ENCODE measurements at places on chromosomes 2 and 18.

DNA sequence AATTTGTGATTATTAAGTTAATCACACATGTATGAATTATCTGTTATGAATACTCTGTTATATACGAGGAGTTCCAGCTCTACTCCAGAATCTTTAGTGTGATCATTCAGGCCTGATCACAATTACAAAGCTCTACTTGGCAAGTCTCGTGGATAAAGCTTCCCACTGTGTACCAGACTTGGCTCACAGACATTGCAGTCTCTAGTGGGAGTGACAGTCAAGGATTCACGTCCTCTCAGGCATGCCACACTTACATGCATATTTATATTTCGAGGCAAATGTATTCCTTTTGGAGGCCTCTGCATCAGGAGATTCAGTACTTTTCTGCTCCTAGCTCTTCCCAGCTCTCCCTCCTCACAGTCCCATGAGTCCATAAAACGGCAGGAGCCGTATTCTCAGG lies 403.4 kb upstream of the CDH7 start:
- no peak for DNase-seq

- DNase-seq, result no peak
These were observed 185.2 kb upstream of the APCDD1 start for GRCh38 chr18:10269261-10269660.

DNA sequence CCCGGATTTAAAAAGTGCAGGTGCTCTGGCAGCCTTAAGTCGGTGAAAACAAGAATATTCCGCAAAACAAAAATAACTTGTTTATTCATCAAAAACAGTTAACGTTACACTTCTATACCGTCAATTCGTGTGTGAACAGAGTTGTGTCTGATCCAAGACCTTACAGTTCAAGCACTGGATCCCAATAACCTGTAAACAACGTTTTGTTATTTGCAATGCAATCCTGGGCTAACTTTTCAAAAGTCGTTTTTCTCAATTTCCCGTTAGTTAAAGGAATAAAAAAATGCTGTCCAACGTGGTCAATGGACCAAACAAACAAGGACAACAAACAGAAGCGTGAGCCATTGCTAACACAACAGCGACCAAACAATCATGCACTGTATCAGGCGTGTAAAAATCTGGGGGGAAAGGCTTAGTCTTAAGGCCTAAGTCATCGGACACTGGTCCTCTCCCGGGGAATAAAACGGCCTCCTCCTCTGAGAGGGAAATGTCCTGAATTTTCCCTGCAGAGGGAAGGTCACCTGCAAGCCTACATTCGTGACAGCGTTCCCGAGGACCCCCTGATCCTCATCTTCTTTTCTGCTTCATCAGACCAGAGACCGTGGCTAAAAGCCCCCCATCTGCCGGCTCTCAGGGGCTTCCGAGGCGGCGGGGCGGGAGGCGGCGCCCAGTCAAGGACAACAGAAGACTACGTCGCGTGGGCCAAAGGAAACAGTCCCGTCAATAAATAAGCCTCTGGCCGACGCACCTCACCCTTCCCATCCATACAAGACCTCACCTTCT lies 490 bp downstream of the NDUFS1 start:
- peak; percentile 53 for DNase-seq

DNA sequence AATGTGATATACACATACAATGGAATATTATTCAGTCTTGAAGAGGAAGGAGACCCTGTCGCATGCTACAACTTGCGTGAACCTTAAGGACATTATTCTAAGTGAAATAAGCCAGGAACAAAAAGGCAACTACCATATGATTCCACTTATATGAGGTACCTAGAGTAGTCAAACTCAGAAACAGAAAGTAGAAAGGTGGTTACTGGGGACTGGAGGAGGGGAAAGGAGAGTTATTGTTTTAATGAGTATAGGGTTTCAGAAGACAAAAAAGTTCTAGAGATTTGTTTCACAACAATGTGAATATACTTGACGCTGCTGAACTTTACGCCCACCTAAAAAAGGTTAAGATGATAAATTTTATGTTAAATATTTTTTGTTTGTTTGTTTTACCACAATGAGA lies 47.0 kb downstream of the CXCR4 start:
- DNase-seq, result no peak

DNA sequence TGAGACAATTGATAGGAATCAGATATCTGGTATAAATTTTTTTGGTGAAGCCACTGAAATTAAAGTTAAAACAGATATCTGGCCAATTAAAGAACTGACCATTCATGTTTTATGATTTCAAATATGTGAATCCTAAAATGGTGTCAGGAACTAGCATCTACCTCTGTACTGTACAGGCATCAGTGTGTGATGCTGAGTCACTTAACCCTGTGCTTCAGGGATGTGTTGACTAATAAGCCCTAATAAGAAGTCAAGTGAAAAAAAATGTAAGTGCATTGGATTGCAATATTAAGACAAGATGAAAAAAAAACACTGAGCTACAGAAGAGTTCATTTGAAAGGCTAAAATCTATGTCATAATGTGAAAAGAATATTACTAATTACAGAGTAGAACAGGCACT lies 9.1 kb upstream of the UNC80 start:
- DNase-seq, result no peak
